ENCODE measurements at places on chromosomes 16 and 17.

DNA sequence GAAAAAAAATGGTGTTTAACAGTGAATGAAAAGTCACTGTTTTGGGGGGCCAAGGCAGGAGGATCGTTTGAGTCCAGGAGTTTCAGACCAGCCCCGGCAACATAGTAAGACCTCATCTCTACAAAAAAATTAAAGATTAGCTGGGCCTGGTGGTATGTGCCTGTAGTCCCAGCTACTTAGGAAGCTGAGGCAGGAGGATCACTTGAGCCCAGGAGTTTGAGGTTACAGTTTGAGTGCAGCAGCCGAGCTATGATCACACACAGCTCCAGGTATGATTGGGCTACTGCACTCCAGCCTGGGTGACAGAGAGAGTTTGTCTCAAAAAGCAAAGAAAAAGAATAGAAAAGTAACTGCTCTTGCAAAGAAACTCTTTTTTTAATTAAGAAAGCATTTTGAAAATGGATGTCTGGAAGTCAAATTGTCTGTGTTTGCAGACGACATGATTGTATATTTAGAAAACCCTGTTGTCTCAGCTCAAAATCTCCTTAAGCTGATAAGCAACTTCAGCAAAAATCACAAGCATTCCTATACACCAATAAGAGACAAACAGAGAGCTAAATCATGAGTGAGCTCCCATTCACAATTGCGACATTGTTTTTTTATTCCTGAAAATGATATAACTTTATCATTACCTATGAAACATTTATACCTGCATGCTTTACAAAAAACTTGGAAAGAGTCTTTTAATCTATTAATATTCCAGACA lies 20.5 kb upstream of the CPD start:
- no peak for DNase-seq

DNA sequence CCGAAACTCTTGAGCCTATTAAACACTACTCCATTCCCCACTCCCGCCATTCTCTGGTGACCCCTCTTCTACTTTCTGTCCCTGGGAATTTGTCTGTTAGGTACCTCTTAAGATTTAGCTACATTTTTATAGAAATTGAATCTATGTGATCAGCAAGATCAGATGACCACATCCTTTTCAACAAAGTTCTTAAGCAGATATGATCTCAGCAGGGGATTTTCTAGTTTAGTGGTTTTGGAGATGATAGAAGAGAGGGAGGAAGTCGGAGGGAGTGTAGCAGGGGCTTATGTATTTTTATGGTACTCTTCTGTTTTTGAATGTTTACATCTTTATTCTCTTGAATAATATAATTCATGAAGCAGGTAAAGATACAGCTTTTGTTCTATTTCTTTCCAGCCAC lies 40.8 kb downstream of the RPA1 start:
- no peak for DNase-seq

- peak; percentile 7 for DNase-seq
Measured at GRCh38 chr17:32443827-32444300, 446 bp upstream of the PSMD11 start.

DNA sequence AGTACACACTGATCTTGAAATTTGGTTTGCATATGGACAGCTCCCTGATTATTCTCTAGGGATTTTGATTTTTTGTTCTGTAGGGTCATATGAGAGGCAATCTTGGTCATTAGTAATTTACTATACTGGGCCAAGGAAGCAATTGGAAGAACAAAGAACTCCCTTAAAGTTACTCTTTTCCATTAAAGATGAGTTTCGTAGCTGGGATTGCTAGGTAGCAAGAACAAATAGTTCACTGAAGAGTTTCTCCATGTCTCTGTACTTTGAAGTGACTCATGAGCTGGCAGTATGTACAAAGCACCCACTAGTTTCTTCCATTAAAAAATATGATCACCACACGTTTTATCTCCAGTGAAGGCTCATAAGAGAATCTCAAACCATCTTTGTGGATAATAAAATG lies 6.2 kb upstream of the BCAS3 start:
- DNase-seq = no peak

DNA sequence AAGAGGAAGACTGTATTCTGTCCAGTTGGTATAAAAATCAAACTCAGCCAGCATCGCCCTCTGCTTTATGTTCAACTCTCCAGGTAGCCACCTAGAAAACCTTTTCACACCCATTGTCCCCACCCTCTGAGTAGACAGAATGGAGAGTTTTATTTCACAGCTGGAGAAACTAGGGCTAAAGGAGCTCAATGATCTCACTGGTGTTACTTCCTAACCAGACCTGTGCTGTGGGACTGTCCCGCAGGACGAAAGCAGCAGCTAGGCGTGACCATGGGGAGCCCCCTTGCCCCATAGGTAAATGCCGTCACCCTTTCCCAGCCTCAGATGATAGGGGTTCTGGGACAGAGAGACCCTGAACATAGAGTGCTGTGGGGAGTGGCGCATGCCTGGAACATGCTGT lies 67.7 kb downstream of the CYLD start:
- DNase-seq = no peak

GRCh38 chr17:2904135-2904534 lies 107.9 kb downstream of the RAP1GAP2 start:
- DNase-seq = no peak

Data from stimulated activated CD4-positive, alpha-beta T cell treated with anti-CD3 and anti-CD28 coated beads, Interleukin-4, amount 100 ng/mL, for 24 hours (primary cell).